ENCODE measurements at places on chromosomes 1 and 21.

DNA sequence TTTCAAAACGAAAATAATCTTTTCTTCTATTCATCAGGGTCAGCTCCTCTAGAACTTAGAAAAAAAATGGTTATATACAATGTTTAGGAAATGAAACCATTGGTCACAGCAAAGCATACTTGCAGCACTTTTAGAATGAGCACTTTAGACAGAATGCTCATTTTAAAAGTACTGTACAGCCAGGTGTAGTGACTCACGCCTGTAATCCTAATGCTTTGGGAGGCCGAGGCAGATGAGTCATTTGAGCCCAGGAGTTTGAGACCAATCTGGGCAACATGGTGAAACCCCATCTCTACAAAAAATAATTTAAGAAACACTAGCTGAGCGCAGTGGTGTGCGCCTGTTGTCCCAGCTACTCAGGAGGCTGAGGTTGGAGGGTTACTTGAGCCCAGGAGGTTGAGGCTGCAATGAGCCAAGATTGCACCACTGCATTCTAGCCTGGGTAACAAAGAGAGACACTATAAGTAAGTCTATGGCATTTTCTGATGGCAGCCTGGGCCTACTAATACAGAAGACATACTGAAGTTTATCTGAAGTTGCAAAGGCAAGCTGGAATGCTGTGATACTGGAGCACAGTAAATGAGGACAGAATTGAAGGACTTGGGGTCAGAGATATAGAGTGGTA, 48.9 kb upstream of the ZNF326 start:
- DNase-seq = no peak

DNA sequence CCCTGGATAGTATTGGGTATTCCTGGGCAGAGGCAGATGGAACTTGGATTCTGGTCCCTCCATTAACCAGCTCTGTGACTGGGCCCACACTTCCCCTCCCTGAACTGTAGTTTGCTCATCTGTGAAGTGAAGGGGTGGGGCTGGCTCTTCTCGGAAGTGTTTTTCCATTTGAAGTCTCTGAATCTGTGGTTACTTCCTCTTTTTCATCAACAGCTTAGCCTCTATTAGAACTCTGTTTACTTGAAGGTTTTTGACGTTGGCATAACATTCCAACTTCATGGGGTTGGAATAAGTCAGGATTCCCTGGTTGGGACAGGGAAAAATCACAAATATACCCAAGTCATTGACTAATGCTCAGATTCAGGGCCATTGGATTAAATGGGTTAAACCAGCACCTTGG, 3.6 kb downstream of the KIAA0040 start:
- peak; percentile 41 for DNase-seq

GRCh38 chr1:225677350-225678124, 24.6 kb upstream of the ENAH start:
- no peak for DNase-seq

DNA sequence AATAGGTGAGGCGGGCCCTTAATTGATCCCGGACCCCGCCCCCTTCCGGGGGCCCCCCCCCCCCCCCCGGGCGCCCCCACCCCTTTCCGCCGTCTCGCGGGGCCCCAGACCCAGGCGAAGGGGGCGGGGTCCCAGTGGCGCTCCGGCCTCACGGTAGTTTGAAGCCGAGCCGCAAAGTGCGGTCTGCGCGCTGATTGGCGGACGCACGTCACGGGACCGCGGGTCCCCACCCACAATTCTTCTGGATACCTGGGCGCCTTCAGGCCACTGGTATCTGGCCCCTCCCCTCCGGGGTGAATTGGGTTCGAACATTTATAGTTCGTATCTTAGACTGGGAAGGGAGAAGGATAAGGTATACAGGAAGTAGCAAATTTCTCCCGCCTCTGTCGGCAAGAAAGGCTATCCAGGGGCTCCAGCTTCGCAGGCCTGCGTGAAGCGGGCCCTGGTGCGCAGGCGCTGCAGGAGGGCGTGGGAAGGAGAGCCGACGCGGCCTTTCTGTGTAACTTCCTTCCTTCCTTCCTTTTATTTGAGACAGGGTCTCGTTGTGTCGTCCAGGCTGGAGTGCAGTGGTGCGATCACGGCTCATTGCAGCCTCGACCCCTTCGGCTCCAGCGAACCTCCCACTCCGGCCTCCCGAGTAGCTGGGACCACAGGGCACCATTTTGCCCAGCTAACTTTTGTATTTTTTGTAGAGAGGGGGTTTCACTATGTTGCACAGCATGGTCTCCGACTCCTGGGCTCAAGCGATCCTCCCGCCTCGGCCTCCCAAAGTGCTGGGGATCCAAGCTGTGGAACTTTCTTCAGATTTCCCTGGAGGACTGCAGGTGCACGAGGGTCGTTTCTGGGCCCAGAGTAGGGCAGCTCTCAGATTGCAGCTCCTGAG, 564 bp upstream of the HMGN1 start:
- peak; percentile 97 for DNase-seq

GRCh38 chr1:99445486-99445885, 181.2 kb downstream of the PLPPR4 start:
- DNase-seq = no peak

- no peak for DNase-seq
Measured at GRCh38 chr1:29349871-29350491, 113.7 kb downstream of the PTPRU start.

- no peak for DNase-seq
Measured at GRCh38 chr1:238752327-238752726, 634.0 kb upstream of the CHRM3 start.

DNA sequence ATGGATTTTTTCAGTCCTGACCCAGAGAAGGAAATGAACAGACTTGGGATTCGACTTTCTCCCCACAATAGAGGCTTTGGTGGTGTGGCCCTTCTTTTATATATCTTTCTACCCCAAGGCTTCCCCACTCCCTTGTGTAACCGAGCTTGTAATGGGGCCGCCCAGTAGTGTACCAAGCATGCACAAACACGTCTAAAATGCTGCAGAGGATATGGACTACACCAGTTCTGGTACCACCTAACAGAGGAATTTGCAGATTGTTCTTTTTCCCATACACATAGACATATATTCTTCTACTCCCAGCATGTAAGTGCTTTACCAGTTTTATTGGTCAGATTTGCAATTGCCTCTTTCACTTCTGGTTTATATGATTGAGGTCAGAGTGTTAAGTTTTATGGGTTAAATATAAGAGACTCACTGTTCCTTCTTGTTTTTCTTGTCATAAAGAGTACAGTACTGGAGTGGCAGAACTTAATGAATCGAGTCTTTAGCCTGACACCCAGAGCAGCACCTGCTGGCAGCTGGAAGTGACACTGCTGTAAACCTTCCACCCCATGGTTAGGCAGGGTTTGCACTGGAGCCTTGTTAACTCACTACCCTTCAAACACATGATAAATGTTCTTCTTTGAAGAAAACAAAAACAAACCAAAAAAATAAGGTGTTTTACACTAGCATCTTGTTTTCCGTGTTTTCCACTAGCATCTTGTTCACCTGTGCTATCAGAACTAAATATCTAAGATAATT, 198.6 kb downstream of the PTPRC start:
- DNase-seq = no peak

GRCh38 chr1:183837062-183837461, 32.1 kb downstream of the RGL1 start:
- DNase-seq = no peak

GRCh38 chr1:110508028-110508940, 10.7 kb downstream of the KCNA10 start:
- no peak for DNase-seq
